CD14-positive monocyte (primary cell): ENCODE measurements at places on chromosomes 3 and 15.
A peak's percentile ranks its signal among the peaks of the same experiment; 100 is the strongest.

DNA sequence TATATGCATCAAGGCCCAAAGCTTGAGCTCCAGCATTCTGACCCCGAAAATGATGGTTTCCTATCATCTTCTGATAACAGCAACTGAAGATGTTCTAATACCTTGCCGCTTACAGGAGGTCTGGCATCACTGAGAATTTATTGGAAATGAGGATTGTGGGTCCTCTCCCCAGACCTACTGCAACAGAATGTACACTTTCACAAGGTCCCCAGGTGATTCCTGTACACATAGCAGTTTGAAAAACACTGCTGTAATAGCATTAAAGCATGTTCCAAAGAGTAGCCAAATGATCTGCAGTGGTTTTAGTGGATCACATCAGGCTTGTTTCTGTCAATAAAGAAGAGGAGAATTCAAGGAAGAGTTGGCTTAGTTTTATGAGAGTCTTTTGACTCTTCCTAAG, 11.3 kb downstream of the TGFBR2 start:
- no peak for DNase-seq

- no peak for DNase-seq
These were observed 614.8 kb downstream of the DIPK2A start for GRCh38 chr3:144586382-144586781.

- DNase-seq = no peak
These were observed 387.3 kb upstream of the THBS1 start for GRCh38 chr15:39193611-39194010.

DNA sequence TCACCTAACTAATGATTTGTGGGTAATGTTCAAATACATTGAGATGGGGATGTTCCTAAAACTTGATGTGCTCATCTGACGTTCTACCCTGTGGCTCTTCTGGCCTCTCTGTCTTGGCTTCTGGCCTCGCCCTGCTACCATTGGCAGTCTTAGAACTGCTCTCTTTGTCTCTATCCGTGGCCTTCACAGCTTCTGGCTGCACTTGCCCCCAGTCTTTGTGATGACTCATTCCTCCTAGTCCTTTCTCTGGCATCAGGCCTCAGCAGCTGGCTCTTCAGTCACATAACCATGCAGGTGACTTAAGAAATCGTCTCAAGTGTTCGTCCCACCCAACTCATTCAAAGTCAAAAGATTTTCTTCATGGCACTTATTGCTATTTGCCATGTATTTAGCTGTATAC, 188.1 kb downstream of the BBX start:
- no peak for DNase-seq

- DNase-seq = peak; percentile 2
These were observed 10.7 kb downstream of the GCNT3 start for GRCh38 chr15:59622289-59622688.

GRCh38 chr3:53137835-53138446, 7.7 kb upstream of the RFT1 start:
- DNase-seq = peak; percentile 79

DNA sequence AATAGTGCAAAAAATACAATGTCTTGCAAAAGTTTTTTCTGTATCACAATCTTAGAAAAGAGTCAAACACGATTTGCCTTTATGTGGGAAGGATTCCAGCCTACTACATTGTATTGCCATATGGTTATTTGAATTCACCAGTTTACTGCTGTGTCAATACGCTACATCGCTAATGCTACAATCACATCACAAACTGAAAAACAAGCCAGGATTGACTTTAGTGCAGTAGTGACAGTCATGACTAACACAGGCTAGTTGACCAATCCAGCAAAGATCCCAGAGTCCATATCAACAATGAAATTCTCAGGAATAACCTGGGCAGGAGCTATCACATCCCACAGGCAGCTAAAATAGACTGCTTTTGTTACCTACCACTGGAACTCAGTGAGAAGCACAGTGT, 67.0 kb downstream of the IL12A start:
- DNase-seq = no peak

GRCh38 chr3:184977796-184978195, 165.8 kb downstream of the VPS8 start:
- no peak for DNase-seq

GRCh38 chr3:198080521-198081384, 120.7 kb downstream of the LMLN start:
- peak; percentile 80 for DNase-seq

DNA sequence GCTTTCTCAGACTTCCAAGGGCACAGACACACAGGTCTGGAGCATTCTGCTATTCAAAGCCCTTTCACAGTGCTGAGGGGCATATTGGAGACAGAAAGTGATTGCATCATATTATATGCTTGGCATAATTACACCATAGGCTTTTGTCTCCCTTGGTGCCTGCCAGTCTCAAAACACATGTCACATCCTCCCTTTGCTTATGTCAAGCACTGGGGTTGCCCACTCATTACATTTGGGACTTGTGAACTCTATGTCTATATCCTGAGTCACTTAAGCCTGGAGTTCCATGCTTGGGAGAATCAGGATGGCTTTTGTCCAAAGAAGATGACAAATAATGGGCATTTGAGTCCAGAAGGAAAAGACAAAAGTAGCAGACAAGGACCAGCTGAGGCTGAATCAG, 12.3 kb upstream of the PDZRN3 start:
- DNase-seq = no peak

- DNase-seq = peak; percentile 89
These were observed 173.8 kb upstream of the TLE3 start for GRCh38 chr15:70271422-70272088.

GRCh38 chr3:69178082-69178481, 55.7 kb upstream of the LMOD3 start:
- no peak for DNase-seq

- no peak for DNase-seq
These were observed 73.7 kb downstream of the TM2D3 start for GRCh38 chr15:101578443-101578894.

DNA sequence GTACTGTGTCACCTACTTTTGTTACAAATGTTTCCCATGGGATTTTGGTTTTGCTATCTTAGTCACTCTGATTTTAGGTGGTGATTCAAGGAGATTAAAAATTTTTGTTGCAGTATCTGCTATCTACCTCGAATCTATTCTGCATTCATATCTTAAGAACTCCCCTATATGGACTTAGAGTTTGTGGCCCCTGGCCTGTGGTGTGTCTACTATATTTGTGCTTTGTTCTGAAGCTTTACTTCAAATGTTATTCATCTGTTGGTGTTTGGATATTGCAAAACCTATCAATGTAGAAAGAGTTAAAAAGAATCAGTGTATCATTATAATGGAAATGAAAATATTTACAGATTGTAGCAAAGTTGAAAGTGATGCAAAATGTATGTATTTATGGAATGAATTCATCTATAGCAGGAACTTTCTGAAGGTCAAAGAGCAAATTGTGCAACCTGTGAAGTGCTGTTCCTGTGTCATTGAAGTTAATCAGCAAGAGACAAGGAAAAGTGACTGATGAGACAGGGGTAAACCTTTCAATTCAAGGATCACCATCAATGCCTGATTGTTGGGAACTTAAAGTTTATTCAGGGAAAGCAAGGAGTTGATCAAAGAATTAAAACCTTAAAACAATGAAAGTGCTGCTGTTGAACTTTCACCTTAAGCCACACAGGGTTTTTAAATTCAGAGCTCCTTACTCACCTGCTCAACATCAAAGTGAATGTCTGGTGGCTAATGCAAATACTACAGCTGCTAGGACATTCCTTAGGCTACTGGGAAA, 71.0 kb downstream of the SLMAP start:
- DNase-seq = no peak

- peak; percentile 70 for DNase-seq
These were observed 2.5 kb upstream of the NLGN1 start for GRCh38 chr3:173395073-173395411.

- no peak for DNase-seq
These were observed 168.7 kb downstream of the CHL1 start for GRCh38 chr3:365268-365667.

GRCh38 chr3:139524841-139525636, 14.5 kb downstream of the RBP1 start:
- no peak for DNase-seq

DNA sequence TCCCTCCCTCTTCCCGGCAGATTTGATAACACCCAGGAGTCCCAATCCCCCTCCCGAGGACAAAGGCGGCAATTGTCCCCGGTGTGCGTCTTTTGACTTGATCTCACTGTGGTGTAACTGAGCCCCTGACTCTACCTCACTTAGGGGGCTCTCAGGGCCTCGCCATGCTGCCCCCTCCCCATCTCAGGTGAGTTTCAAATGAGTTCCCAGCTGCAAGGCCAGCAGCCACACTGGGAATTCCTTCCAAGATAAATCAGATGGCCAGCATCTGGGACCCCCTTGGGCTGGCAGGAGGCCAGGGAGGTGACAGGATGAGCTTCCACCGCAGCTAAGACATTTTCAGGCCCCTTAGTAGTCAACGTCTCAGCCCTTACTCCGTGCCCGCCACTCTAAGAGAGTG, 35.0 kb downstream of the WNT7A start:
- DNase-seq = no peak

DNA sequence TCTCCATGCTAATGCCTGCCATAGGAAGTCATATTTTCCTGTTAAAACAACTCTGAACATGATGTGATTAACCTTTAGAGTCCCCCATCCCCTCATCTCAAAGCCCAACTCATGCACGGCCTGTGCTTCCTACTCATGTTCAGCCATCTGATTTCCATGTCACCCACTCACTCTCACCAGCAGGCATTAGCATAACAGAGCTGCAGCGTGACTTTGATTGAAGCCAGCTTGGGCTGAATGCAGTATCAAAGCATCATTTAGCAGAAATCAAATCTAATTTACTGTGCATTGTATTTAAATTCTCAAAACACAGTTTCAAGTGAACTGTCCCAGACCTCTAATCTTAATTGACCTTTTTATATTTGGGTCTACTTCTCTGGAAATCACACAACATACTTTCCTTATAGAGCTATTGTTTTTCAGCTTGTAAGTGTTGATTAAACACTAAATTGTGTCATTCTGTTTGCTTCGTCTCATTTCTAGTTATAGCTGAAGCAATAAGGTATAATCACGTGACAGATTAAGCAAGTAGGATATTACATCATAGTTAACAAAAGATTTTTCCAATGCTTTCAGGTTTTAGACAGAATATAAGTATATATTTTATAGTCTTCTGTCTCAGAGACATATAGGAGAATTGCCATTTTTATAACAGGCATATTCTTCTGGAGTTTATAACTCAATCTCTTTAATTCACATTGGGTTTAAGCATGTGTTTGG, 501.5 kb downstream of the ROBO2 start:
- DNase-seq = no peak

DNA sequence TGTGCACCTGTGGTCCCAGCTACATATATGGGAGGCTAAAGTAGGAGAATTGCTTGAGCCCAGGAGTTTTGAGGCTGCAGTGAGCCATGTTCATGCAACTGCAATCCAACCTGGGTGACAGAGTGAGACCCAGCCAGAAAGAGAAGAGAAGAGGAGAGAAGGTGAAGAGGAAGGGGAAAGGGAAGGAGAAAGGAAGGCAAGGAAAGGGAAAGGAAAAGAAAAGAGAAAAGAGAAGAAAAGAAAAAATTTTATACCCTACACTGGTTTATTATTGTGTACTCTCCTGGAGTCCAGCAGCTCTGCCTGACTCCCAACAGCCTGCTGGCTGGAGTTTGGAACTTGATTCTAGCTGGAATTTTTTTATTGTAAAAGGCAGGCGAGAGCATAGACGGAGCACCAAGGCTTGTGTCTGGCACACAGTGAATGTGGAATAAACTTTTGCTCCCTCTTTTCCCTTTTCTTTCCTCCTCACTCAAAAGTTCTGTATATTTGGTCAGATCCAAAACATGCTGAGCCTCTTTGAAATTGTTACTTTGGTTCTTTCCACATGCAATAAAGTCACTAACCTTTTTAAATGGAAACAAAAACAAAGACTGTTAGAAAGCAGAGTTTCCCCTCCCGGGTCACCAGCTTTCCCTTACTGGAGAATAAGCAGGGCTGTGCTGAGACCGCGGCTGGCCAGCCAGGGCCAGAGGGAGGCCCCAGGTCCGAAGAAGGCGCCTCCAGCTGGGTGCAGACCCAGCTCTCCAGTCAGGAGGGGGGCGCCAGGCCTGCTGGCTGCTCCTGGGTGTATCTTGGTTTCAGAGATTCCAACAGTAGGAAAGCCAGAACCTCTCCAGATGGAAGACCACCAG, 9.9 kb downstream of the THSD4 start:
- DNase-seq = no peak

GRCh38 chr3:156497326-156497725, 57.6 kb downstream of the SSR3 start:
- no peak for DNase-seq

GRCh38 chr3:149713730-149714654, 38.3 kb downstream of the COMMD2 start:
- DNase-seq = no peak

DNA sequence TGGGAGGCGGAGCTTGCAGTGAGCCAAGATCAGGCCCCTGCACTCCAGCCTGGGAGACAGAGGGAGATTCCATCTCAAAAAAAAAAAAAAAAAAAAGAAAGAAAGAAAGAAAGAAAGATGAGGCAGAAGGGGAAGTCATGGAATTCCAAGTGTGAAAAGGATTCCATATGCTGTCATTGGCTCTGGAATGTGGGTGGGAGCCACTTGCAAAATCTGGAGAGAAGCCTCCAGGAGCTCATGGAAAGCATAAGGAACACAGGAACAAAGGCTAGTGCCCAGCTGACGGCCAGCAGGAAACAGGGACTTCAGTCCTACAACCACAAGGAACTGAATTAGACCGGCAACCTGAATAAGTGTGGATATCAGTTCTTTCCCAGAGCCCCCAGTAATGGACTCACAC, 12.5 kb upstream of the TRAK1 start:
- DNase-seq = no peak

- peak; percentile 89 for DNase-seq
These were observed at the start of gene NDUFAF3 for GRCh38 chr3:49021813-49022687. TSS of gene NDUFAF3 (plus strand) at chr3:49022121. CDS start at chr3:49022145, 24 bp downstream.

- DNase-seq = peak; percentile 23
These were observed 11.3 kb upstream of the KNL1 start for GRCh38 chr15:40582726-40583246.

GRCh38 chr3:38190481-38190881, 25.1 kb downstream of the OXSR1 start:
- no peak for DNase-seq

DNA sequence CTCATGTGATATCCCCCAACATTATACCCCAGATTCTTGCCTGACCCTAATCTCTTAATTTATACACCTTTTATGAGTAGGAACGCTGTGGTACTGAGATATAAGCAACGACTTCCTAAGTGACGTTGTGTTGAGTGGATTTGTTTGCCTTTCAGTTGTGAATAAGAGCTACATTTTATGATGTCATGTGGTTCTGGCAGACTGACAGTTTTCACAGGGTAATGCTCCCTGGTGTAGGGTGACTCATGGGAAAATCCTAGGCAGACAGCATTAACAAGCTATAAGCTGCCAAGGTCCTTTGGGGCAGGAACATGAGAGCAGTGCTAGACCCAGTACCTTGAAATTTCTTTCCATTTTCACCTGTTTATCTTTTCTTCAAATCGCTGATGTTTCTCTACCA, 11.2 kb downstream of the C3orf52 start:
- peak; percentile 84 for DNase-seq

- no peak for DNase-seq
These were observed 484.2 kb upstream of the ATP11B start for GRCh38 chr3:182309120-182309519.

DNA sequence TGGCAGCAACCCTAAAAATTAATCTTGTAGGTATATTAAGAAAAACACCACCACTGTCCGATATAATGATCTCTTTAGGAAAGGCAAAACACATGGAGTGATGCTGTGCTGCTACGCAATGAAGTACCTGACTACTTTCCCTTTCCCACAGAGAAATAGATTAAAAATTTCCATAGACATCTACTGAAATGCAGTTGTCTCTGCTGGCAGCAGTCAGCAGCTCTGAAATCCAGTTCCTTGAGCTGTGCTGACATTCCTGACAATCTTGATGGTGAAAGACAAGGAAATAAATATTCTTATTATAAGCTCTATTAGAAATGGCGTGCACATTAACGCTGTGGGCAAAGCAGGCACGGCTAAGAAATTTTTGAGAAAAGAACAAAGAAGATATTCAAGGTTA, 287.6 kb downstream of the IL5RA start:
- no peak for DNase-seq
